HS-27A (cell line): ENCODE measurements at places on chromosomes 4 and X.

DNA sequence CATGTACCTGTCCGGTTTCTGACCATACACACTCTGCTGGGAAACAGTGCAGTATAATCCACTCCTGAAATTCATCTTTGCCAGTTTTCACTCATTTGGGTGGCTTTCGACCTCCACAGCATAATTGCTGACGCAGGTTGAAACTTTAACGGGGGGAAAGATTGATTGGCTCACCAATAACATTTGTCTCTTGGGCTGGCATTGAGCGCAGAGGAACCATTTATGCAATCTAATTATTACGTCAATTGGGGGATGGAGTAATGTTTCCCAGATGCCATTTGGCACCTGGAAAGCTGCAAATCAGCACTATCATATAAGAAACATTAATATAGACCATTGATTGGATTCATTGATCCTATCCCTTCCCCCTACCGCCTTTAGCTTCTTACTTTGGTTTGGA is 24.1 kb upstream of the ARHGAP36 start:
- DNase-seq, result no peak

- DNase-seq, result no peak
These were observed 211.9 kb upstream of the UGT8 start for GRCh38 chr4:114386637-114387233.

GRCh38 chr4:1462009-1462767 is 55.9 kb upstream of the NKX1-1 start:
- no peak for DNase-seq

GRCh38 chrX:104318330-104319009 is 63.7 kb upstream of the ESX1 start:
- DNase-seq, result no peak

DNA sequence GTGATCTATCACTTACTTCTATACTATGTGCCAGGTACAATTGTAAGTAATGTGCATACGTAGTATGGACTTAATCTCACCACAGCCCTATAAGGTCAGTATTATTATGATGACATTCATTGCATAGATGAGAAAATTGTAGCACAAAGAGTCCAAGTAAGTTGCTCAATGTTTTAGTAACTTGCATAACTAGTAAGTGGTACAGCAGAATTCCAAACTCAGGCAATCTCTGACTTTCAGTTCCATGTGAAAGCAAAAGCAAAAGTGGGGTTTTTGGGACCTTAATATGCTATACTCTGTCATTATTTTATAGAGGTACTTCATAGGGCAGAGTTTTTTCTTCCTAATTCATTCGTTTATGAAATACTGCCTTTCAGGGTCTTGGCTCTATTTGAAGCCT is 188.8 kb upstream of the VEGFC start:
- no peak for DNase-seq

- DNase-seq, result no peak
These were observed 29.8 kb upstream of the ARHGEF6 start for GRCh38 chrX:136810493-136810892.

GRCh38 chrX:101785142-101785541 is 125.5 kb upstream of the ARMCX2 start:
- no peak for DNase-seq

- no peak for DNase-seq
These were observed 1.9 kb downstream of the GASK1B start for GRCh38 chr4:158170691-158171561.

DNA sequence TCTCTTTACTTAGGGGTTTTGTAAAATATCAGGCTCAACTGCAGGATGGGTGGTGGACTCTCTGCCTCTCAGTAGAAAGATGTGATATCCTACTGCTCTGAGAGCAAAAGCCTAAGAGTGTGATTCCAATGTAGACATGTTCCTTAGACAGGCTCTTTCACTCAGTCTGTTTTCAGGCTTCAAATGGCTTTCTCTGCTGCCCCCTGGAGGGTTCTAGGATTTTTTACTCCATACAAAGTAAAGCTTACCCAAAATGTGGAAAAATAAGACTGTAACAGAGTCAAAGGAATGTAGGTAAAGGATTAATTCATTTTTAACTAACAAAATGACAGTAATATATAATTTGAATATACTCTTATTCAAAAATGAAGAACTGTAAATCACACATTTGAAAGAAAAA is 32.1 kb downstream of the ZGRF1 start:
- peak; percentile 38 for DNase-seq

- DNase-seq, result no peak
These were observed 78.8 kb downstream of the TET2 start for GRCh38 chr4:105225500-105225899.

DNA sequence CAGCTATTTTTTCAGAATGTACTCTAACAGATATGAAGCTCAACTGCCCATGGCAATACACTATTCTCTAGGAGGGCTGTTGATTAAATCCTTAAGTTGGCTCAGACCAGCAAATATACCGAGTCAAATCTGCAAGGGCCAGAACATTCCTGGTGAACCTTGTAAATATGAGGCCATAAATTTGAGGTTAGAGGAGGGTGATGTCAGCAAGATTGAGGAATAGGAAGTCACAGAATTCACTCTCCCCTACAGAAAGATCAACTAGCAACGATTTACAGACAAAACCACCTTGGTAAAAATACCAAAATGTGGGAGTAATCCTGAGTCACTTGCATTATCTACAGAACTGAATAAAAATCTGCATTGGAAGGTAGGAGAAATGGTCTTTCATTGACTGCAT is 399.3 kb downstream of the GPM6A start:
- DNase-seq, result no peak

DNA sequence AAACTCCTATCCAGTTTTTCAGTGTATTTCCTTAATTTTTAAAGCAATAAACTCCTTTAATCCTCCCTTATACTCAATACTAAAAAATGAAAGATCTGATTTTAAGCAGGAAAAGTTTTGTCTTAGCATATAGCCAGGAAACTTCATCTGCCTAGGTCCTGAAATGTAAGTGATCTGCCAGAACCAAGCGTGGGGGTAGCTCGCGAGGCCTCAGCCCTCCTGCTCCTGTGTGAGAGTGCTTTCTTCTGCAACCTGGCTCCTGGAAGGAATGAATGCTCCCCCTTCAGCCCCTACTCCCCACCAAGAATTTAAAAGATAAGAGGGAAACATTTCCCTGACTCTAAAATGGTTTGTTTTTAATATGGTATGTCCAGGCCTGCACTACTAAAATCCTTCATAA is 160.1 kb downstream of the CBR4 start:
- DNase-seq, result no peak

GRCh38 chr4:106569146-106570031 is 200.8 kb upstream of the GIMD1 start:
- DNase-seq, result no peak

DNA sequence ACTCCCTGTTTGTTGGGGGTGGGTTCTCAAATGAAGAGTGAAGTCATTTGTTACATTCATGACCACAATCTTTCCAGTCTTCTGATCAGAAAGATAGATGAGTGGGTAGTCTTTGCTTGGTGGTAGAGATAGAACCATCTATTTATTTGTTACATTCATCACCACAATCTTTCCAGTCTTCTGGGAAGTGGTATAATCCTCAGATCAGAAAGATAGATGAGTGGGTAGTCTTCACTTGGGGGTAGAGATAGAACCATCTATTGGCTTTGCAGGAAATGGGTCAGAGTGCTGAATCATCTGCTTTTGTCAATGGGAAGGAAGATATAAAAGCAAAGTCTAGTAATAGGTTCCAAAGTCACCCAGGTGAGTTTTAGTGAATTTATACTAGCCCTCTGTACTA is 64.2 kb upstream of the EPGN start:
- no peak for DNase-seq

DNA sequence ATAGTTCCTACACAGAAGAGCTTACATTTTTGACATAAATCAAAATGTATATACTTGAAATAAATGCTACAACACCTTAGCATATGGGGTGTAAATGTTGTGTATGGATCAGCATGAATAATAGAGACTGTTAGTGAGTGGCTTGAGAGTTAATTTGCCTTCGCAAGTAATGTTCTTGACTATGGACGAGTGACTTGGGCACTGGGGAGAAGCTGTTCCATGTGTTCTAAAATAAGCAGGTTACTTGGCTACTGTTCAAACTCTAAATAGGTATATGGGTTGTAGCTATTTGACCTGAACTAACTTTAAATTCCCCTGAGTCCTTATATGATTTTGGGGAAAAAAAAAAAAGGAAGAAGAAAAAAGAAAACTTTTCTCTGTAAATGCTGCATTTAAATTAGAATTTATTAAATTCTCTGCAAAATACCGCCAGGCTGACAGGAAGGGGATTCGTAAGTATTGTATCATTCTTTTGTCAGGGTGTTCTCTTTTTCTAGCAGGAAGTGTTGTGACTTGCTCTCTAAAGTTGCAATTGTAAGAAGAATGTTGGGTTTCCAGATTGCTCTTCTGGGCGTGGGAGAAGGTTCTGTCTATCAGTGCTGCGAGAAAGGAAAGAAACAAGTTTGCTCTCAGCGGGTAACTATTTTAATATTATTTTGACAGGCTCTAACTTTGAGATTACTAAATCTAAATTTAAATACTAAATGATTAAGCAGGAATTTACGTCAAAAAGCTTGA is 32.2 kb downstream of the PLS3 start:
- no peak for DNase-seq

DNA sequence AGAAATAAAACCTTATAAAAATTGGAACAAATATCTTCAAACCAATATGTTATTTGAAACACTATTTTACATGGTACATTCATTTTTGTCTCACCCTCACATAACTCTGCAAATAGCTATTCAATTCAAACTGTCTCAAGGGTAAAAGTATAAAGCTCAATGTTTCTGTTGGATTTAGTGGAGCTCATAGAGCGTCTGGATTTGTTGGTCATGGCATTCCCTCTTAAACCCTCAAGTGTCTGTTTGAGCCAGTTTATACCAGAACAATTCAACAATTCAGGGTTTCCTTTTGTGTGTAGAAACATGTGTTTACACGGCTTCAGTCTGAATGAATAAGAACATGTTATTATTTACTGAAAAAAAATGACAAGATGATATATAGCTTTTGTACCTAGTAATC is 161.6 kb downstream of the PCDH18 start:
- no peak for DNase-seq

GRCh38 chr4:102343964-102344519 is 1.2 kb downstream of the SLC39A8 start:
- DNase-seq, result peak; percentile 19

- DNase-seq, result no peak
These were observed 95.4 kb downstream of the NYX start for GRCh38 chrX:41542536-41542935.

GRCh38 chr4:51885363-51885762 is 42.4 kb downstream of the DCUN1D4 start:
- no peak for DNase-seq

- DNase-seq, result no peak
These were observed 88.2 kb downstream of the ABCB7 start for GRCh38 chrX:75067931-75068330.

GRCh38 chr4:54073271-54073880 is 9.0 kb upstream of the CHIC2 start:
- peak; percentile 69 for DNase-seq

DNA sequence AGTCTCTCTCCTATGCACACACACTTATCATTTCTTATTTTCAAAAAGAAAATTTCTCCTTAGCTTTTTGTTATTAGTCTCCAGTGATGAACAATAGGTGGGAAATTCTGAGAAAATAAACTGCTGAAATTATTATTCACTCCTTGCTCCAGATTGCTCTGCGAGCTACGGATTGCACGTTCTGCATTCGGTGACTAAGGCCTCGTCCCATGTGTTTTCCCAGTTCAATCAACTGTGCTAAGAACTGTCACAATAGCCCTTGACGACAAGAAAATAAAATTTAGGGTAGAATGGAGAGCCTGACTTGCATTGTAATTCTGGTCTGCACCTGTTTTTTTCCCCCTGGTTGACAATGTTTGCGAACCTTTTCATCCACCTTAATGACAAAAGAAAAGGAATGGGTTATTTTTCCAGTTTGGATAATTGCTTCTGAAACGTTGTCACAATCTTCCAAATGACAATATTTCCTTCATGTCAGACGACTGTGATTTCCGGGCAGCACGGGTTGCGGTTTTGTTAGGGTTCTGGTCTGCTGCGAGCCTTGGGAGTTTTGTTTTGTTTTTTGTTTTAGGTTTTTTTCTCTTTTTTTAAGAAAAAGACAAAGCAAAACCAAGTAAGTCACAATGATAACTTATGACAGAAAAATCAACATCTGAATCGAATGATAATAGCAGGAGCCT is 124.5 kb upstream of the NOCT start:
- DNase-seq, result no peak

GRCh38 chr4:54716478-54717065 is 58.8 kb downstream of the KIT start:
- DNase-seq, result no peak

DNA sequence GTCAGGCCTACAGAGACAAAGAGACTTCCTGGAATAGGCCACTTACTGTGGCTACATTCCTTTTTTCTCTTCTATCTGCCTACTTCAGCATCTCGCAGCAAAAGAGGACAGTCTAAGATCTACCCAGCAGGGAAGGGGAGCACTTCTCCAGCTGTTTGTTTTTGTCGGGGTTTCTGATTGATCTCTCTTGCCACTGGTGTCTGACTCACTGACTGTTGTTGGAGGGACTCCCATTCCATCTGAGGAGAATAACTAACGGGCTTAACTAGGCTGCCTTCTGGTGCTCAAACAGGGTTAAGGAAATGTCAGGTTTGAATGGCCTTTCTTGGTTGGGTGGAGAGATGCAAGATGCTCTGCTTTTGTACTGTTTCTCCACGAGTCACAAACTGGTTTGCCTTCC is 100.2 kb upstream of the TMEM164 start:
- DNase-seq, result no peak

DNA sequence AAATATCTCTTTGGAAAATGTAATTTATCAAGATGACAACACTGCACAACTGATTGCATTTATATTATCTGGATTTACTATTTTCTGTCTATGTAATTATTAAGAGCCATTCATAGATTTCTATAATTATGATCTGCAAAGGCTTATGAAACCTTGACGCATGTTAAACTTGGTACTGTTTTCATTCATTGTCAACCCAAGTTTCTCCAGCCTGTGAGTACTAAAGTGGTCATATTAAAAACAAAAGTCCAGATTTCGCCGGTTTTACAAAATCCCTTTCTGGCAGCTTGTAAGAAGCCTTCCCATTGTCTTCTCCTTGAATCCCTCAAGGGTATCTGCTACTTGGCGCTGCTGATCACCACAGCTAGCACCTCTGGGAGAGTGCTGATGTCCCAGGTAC is 19.7 kb upstream of the GRPR start:
- DNase-seq, result no peak

DNA sequence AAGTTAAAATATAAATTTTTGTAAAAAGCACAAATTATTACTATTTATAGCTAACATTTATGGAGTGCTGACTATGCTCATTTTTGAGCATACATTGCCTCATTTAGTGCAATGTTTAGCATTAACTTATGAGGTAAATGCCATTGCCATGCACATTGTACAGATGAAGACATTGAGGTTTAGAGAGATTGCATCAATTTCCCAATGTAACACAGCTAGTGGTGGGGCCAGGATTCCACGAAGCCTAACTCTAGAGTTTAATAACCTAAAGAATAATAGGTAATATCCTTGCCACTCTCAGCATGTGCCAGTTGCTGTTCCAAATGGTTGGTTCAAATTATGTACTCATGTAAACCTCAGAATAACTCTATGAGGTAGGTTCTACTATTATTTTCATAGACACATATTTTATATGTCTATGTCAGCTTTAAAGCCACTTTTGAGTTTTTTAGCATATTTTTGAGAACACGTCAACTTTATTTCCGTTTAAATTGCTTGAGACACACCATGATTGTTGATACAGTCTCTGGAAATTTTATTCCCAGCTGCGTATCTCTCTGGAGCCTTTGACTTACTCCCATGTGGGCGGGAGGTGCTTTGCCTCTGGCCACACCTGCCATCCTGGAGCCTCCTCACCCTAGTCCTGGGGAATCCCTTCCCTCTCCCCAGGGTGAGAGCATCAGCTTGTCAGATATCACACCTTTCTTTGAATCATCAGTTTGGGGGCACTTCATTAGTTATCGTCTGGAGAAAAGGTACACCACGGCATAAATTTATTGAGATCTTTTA is 10.8 kb upstream of the ADH1A start:
- DNase-seq, result no peak
